Activated CD4-positive, alpha-beta T cell treated with anti-CD3 and anti-CD28 coated beads, Interleukin-2, amount 50 U/mL, for 24 hours (primary cell): ENCODE measurements at places on chromosomes 3 and 15.
A peak's percentile ranks its signal among the peaks of the same experiment; 100 is the strongest.

- DNase-seq = no peak
Measured at GRCh38 chr15:83115410-83115809, 8.0 kb downstream of the TM6SF1 start.

GRCh38 chr3:112602217-112602838 lies 38.6 kb downstream of the CCDC80 start:
- no peak for DNase-seq

DNA sequence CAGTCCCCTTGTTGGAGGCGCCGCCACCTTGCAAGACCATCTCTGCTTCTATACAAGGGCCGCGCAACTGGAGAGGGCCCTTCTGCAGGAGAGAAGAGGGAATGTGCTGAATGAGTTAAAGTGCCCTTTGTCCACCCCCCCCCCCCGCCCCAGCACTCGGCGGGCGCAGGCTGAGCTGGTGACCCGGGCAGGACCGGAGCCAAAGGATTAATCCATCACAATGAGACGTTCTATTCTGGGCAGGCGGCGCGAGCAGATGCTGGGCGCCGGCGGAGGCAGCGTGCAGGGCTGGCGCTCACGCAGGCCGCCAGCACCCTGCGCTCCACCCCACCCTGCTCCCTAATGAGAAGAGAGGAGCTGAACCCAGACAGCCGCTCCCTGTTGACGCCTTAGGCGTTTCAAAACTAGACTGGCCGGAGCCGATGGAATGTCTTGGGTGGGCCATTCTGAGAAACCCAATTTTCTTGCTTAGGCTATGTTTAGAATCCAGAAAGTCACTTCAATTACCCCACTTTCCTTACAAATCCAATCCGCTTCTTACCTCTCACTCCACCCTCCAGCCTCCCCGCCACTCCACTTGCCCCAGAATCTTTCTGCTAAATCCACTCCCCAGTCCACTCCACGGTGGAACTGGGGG lies 32.9 kb downstream of the GJD2 start:
- no peak for DNase-seq

GRCh38 chr15:29870495-29871151 lies 48.4 kb upstream of the TJP1 start:
- no peak for DNase-seq

DNA sequence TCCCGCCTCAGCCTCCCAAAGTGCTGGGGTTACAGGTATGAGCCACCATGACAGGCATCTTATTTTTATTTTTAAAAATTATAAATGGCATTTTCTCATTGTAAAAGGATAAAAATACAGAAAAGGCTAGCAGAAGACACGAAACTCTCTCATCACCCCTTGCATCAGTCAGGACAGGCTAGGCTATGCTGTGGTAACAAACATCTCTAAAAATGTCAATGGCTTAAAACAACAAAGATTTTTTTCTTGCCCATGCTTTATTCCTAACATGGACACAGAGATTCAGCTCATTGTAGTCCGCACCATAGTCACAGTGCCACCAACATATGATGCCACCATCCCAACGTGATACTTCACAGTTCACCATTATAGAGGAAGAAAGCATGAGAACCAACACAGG lies 34.0 kb upstream of the SEMA4B start:
- DNase-seq = no peak

GRCh38 chr15:60191821-60192220 lies 187.7 kb downstream of the FOXB1 start:
- DNase-seq = no peak

DNA sequence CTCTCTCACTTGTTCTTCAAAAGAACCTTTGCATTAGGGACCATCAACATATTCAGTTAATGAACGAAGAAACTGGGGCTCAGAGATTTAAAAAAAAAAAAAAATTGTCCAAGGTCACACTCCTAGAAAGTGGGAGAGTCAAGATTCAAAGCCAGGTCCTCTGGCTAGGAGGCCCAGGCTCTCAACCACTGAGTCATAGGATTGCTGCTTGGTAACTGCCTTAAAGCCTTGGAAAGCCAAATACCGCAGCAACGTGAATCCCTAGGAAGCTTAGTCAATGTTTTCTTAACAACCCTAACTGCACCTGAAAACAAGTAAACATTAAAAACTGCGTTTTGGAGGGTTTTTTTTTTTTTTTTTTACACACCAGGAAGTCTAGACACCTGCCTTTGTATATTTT lies 156.8 kb downstream of the WNT5A start:
- no peak for DNase-seq

- no peak for DNase-seq
Measured at GRCh38 chr3:149465351-149465883, 9.1 kb upstream of the TM4SF4 start.

DNA sequence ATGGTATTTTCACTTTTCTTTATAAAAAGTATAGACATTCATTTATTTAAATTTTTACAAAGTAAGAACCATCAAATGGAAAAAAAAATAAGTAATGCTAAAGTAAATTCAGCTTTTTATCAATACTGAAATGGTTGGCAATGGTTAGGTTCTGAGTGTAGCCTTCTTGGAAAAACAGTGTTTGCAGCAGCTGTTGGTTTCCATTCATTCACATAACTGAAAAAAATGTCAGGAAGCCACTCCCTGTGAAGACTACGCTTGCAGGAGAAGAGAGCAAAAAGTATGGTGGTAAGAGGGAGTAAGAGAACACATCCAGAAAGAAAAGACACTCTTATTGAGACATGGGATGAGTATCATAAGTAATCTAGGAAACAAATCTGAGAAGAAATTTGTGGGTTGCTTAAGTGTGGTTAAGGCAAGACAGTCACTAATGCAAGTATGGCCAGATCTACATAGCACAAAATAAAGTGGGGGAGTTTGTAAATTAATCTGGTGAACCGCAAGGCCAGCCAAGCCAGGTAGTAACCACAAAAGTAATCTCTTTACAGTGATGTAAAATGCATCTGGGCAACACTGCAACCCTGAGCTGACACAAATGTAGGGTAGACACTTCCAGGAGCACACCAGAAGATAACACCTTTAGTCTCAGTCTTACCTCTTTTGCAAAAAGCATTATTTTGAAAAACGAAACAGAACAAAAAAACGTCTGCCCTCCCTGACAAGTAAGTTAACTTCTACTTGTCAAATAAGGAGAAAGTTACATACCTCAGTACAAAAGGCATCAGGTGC lies 133.7 kb downstream of the IGSF11 start:
- DNase-seq = no peak

DNA sequence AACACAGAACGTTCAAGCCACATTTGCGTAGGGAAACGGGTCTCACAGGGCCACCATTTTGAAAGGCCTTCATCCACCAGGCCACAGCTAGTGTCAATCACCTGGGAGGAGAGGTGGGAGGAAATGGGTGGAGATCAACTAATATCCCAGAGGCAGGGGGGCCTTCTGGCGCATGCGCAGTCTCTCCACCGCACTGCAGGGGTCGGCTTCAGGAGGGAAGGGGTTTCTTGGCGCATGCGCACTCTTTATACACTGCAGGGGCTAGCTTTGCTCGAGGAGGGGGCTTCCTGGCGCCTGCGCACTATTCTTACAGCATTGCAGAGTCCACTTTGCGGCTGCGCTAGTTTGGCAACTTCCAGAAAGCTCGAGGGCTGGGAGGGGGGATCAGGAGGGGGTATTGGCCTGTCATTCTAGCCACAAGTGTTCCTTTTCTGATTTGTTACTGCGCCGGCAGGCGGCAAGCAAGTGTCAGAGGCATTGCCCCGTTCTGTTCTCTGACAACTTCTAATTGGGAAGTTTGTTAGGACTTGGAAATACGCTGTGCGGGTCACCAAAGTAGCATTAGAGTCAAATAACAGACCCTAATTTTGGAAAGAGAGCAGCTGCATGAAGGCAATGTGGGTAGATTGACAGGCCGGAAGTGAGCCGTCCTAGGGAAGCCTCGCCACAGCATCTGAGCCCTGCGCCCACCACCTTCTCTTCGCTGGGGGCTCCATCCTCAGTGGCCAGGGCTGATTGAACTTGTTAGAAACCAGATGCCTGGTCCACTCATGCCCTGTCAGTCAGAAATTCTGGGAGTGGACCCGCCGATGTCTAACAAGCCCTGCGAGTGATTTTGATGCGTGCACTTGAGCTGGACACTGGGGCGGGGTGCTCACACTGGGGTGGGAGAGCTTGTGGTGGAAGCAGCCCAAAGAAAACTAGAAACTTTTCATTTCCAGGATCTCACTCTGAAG lies 173.5 kb upstream of the NDN start:
- no peak for DNase-seq

- no peak for DNase-seq
Measured at GRCh38 chr3:183587336-183587735, 31.8 kb upstream of the KLHL6 start.

GRCh38 chr3:96813134-96813819 lies 1.1 kb upstream of the EPHA6 start:
- peak; percentile 36 for DNase-seq

- DNase-seq = no peak
Measured at GRCh38 chr3:129553719-129554118, 10.7 kb downstream of the H1-8 start.

DNA sequence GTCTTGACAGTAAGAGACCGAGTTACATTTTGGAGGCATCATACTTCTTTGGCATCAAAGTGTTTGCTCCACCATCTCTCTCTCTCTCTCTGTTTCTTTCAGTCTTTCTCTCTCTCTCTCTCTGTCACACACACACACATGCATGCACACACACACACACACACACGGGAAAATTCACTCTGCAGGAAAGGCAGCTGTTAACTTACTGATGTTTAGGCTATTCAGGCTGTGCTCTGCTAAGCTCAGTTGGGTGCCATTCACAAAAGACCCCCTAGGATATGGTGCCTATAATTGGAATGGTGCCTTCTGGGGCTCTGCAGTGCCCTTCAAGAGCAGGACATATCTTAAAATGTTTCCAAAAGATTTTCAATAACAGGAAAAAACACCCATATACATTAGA lies 78.2 kb downstream of the KCNH8 start:
- DNase-seq = no peak

- no peak for DNase-seq
Measured at GRCh38 chr15:36330598-36330997, 248.8 kb upstream of the CDIN1 start.

GRCh38 chr3:126926684-126927400 lies 56.1 kb upstream of the PLXNA1 start:
- no peak for DNase-seq

GRCh38 chr3:194311000-194311399 lies 40.1 kb downstream of the CPN2 start:
- DNase-seq = no peak

DNA sequence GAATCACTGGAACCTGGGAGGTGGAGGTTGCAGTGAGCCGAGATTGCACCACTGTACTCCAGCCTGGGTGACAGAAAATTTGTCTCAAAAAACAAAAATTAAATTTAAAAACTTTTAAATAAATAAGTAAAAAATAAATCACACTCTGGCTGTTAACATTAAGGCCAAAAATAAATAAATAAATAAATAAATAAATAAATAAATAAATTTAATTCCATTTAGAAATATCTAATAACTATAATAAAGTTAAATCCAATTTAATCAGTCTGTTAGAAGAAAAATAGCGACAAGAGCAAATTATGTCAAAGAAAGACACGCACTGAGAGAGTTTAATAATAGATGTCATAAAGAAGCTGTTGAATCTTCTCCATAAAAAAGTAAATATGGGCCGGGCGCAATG lies 13.4 kb downstream of the MAP4 start:
- no peak for DNase-seq

DNA sequence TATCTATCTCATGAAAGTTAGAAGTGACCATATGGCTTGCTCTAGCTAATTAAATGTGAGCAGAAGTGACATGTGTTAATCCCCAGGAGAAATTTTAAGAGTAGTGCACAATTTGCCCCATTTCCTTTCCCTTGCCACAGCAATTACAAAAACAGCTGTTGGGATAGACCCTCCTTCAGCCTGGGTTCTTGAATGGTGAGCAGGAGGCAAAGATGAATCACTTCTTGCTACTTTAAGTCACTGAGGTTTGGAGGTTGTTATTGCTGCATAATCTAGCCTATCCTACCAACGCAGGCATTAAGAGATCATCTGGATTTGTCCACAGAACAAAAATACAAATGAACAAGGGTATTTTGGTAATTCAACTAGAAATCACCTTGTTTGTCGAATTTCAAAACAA lies 51.7 kb upstream of the CAPN7 start:
- DNase-seq = no peak

DNA sequence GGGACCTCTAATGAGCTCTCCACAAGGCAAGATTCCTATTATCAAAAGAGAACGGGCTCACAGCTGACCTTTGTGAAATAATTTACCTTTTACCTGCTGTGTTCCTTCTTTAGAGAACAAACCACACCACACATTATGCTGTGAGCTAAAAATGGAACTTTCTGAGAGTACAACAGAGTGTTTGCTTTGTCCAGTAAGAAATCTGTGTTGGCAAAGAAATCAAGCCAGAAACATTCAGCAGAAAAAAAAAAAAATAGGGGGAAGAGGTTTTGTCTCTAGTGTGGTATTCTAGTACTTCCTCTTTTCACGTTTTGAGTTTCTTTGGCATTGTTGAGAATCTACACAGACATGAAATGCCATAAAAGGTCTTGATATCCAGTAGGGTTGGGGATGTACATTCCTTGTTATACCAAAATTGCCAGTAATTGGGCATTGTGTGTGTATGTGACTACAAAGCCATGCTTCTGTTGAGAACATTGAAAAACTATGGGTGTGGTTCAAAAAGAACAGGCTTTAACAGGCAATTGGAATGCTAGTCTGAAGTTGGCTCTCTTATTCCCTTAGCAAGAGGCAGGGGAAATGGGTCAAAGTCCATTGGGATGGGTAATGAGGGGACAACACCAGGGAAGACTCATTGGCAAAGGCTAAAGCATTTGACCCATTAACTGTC lies 273.5 kb downstream of the NEK10 start:
- DNase-seq = no peak

- DNase-seq = no peak
Measured at GRCh38 chr3:52281981-52282801, 3.7 kb upstream of the WDR82 start.

GRCh38 chr3:184322731-184323487 lies 8.5 kb downstream of the EIF4G1 start:
- no peak for DNase-seq

GRCh38 chr15:78711638-78712037 lies 70.6 kb upstream of the CHRNB4 start:
- no peak for DNase-seq

DNA sequence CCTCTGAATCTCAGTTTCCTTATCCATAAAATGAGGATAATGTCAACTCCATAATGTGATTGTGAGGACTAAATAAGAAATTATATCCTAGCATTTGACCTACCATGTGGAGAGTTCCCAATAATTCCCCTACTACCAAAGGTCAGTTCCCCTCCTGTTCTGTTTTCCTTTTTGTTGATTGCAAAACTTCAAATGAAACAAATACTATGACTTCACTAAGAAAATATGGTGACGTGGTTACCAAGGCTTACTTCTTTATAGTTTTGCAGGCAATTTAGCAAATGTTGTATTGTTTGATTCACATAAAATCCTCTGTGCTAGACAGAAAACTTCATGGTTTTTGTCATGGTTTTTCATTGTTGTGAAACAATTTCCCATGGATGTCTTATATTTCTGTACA lies 153.8 kb upstream of the RORA start:
- DNase-seq = no peak

DNA sequence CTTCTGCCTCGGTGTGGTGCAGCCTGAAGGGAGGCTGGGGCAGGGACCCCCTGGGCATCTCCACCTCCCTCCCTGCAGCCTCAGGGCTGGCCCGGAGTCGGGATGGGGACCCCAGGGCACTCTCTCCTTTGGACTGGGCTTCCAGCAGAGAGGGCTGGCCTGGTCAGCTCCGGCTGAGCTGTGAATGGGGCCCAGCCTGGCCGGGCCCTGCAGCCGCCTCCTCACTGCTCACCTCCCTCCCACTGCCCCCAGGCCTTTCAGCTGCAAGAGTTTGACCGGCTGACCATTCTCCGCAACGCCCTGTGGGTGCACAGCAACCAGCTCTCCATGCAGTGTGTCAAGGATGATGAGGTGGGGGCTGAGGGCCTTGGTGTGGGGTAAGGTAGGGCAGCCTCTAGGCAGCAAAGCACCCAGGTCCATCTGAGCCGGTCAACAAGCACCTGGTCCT lies 36.0 kb downstream of the PSTPIP1 start:
- DNase-seq = no peak
